ENCODE measurements at places on chromosomes 2 and 18. TPM values are rescaled to one million over a fixed set of nuclear protein-coding genes. Genes with fewer than 3 reads are reported as not detected.

DNA sequence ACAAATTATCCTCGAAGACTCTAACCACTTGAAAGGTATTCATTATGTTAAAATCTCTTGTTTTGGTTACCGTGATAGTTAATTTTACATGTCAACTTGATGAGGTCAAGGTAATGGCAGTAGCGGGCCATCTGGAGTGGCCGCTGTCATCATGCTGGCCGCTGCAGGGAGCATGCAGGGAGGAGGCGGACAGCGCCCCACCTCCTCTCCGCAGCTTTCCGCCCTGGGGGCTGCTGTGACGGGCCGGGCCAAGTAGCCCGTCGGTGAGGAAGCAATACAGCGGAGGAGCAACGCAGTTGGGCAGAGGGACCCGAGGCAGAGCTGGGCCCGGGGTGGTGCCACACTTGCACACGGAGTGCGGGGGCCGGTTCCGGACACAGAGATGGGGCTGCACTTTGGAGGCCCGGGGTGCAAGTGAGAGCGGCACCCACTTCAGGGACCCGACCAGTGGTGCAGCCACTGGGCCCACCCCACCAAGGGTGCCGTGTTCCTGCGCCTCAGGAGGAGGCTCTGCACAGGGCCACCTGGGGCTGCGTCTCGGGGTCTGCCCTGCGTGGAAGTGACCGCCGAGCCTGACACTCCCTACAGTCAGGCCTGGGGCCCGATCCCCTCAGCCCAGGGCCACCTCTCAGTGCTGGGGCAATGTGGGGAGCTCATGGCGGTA is 452.4 kb downstream of the LRATD1 start:
- no peak for DNase-seq

GRCh38 chr18:68299906-68300305 is 415.0 kb downstream of the TMX3 start:
- DNase-seq: no peak

DNA sequence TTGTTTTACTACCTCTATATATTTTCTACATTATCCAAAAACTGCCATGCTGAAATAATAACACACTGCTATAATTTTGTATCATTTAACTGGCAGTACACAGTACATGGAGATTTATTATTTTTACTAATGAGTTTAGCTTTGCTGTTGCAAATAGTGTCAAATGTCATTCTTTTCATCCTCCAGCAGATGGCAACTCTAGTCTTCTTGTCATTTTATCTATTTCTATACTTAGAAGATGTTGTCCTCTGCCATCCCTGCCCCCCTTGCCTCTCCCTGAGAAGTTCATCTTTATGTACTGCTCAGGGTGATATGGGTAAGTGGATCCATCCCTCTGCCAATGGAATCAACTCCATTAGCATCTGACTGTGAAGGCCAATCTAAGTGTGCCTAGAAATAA is 21.7 kb upstream of the LRRTM1 start:
- no peak for DNase-seq

DNA sequence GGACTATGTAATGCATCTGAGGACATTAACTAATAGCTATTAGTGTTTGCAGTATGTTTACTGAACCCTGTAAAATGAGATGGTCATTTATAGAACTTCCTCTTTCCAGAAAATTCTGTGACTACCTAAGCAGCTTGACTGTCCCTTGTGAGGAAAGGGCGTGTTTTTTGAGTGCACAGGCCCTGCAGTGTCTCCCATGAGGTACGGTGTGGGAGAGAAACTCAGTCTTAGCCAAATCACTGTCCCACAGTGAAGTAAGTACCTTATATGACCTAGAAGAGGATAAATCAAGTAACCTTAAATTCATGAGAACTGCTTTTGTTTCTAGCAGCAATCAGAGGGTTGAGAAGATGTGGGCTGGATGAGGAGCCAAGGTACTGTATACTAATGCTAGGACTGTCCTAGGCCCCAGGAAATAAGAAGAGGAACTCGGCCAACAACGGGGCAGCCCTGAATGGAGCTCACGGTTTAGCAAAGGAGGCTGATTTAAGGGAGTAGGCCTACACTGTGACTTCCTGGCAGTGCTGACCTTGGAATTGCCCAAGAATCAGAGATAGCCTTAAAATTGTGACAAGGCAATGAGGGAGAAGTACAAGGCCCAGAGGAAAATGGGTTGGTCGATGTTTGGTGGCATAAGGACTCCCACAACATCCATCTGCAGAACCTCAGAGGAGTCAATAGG is 103.5 kb upstream of the CTAGE1 start:
- no peak for DNase-seq

DNA sequence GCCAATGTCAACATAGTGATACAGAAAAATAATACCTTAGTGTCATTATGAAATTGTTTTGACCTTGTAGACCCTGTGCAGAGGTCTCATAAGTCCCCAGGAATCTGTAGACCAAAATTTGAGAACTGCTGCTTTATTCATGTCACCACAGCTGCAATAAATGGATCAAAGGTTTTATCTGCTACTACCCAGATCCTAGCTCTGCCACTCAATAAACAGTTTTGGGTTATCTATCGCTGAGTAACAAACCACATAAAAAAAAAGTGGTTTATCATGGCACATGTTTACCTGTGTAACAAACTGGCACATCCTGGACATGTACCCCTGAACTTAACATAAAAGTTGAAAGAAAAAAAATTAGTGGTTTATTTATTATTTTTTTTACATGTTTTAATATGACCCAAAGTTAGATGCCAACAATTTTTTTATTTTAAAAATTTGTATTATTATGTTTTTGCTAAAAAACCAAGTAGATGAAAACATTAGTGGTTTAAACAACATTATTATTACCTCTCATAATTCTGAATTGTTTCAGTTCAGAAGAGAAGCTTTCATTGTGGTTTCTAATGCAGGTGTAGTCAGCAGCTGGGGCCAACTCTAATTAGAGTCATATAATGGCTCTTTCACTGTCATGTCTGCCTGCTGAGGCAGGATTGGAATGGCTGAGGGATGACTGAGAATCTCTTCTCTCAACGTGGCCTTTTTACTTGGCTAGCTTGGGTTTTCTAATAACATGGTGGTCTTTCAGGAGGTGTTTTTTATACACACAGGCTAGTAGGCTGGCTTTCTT is 103.3 kb upstream of the SLC38A11 start:
- no peak for DNase-seq

DNA sequence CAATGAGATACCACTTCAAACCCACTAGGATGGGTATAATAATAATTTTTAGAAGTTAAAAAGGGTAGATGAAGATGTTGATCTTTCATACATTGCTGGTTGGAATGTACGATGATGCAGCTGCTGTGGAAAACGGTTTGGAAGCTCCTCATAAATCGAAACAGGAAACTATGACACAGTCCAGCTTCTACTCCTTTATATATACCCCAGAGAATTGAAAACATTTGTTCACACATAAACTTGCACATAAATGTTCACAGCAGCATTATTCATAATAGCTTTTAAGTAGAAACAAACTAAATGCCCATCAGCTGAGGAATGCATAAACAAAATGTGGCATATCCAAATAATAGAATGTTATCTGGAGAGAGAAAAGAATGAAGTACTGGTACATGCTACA is 95.0 kb downstream of the STRADB start:
- DNase-seq: no peak

- no peak for DNase-seq
Observed at GRCh38 chr18:38900031-38900430, 1334.4 kb upstream of the CELF4 start.

GRCh38 chr2:220154304-220154703 is 526.9 kb downstream of the SLC4A3 start:
- DNase-seq: no peak

- DNase-seq: no peak
Observed at GRCh38 chr18:59048378-59048777, 91.3 kb upstream of the SEC11C start.

DNA sequence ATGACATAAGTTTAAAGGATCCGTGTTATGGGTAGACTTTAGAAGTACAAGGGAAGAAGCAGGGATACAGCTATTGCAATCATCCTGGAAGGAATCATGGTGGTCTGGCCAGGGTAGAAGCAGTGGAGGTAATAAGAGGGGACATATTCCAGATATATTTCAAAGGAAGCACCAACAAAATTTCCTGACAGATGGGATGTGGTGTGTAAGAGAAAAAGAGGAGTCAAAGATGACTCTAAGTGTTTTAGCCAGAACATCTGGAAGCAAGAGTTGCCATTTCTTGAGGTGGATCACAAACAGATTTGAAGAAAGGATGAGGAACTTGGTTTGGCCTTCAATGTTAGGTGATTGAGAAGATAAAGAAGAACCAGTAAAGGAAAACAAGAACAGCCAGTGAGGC is 133.1 kb upstream of the CTAGE1 start:
- no peak for DNase-seq

DNA sequence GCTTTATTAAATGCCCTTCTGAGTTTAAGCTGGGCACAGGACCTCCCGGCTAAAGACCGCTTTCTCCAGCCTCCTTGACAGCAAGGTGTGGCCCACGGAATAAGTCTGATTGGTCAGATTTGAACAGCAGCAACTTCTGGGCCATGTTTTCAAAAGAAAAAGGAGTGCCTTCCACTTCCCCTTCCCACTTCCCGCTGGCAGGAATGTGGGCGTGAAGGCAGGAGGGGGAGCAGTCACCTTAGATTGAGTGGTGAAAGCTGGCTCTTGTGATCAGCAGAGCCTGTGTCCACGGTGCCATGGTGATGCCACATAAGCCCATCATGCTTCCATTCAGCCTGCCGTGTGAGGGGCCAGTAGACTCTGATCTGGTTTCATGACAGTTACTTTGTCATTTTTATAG is 136.6 kb upstream of the GLI2 start:
- no peak for DNase-seq

DNA sequence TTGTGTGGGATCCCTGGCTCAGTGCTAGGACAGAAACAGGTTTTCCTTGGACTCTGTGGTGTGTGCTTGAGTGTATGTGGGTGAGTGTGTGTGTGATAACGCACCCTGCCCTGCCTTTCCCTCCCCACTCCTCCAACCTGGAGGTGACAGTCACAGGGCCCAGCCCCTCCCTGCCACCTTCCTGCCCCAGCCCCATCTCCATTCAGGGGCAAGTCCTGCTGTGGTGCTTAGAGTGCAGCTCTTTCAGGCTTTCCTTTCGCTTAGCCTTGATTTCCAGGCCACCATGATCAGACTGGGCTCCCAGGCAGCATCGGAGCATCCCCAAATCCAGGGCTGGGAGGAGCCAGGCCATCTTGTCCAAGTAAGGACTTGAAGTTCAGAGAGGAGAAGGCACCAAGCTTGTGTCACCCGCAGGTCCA is 185.2 kb downstream of the ZFP36L2 start:
- DNase-seq: no peak

DNA sequence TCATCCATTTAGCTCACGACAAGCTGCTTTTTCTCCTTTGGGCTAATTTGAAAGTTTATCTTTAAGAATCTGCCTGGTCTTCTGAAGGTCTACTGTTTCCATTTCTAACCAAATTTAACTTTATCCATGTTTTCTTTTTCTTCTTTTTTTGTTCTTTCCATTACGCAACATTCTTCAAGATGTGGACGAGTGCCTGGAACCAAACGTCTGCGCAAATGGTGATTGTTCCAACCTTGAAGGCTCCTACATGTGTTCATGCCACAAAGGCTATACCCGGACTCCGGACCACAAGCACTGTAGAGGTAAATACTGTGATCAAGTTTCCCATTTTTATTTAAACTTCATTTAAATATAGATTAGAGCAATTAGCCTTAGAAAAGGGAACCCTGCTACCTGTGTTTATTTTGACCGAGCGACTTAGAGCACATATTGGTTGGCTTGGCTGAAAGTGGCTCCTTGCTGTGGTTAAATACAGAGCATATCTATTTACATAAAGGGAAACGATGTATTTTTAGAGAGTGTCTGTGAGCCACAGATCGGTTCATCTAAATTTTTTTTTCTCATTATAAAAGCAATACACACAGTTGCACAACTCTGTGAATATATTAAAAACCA is 183.4 kb upstream of the RASGRP3 start:
- no peak for DNase-seq

DNA sequence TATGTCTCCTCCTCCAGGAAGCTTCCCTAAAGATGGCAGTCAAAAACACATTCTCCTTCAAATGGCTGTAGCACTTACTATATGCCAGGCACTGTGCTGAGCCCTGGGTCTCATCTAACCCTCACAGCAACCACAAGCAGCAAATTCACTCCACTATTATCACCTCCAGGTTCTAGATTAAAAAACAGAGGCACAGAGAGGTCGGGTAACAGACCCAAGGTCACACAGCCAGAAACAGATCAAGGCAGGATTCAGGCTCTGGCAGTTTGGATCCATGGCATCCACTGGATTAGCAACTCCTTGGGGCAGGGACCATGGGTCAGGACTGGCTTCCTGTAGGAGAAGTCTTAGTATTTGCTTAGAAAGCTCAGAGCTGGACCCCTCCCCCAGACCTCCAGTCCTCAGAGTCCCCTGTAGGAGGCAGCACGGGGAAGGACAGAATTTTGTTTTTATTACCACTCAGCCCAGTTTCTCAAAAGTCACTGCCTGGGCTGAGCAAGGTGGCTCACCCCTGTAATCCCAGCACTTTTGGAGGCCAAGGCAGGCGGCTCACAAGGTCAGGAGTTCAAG is 34.4 kb downstream of the ZFP36L2 start:
- DNase-seq: no peak

The PSMA8 gene
- total RNA-seq: 0.29 TPM

The FOXD4L1 gene
- 0.48 TPM for total RNA-seq

The COQ10B gene
- total RNA-seq: 11.8 TPM

The PUS10 gene
- total RNA-seq: 7.1 TPM

The SLC25A52 gene
- not detected for total RNA-seq

The RESP18 gene
- total RNA-seq: not detected
